ENCODE measurements at places on chromosomes 13 and 19. TPM values are rescaled to one million over a fixed set of nuclear protein-coding genes. Genes with fewer than 3 reads are reported as not detected.

DNA sequence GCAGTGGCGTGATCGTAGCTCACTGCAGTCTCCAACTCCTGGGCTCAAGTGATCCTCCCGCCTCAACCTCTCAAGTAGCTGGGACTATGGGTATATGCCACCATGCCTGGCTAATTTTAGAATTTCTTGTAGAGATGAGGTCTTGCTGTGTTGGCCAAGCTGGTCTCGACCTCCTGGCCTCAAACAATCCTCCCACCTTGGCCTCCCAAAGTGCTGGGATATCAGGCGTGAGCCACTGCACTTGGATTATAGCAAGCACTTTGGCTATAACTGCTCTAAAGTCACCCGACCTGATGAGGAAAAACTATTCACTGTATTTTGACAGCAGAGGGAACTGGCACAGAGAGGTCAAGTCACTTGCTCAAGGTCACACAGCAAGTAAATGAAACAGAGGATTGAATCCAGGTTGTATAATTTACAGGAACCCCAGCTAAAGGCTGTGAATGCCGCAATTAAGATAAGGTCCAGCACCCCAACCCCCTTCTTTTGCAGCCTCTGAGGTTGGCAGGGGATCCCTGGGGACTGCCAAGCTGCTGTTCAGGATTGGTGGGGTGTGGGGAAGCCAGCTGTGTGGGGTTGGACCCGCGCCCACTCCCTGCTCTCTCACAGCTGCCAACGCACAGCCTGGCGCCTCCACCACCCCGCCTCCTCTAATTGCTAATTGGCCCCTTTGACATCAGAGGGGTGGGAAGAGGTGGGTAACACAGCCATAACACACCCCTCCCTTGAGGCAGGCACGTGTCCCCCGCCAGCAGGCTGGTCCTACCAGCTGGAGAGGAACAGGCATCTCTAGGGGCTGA, 6.0 kb downstream of the TMIGD2 start:
- no peak overlapping the region for H3K4me3 ChIP-seq
- H3K4me1 ChIP-seq, result no peaks in the 10 kb centered on the region
- no peak overlapping the region for H3K27ac ChIP-seq
- H3K36me3 ChIP-seq, result no peaks in the 10 kb centered on the region

Gene IRS2
- 19.7 TPM for total RNA-seq

- no peaks in the 10 kb centered on the region for H3K36me3 ChIP-seq
- H3K27ac ChIP-seq, result no peak overlapping the region
- no peak overlapping the region for H3K4me3 ChIP-seq
- H3K27me3 ChIP-seq, result no peaks in the 10 kb centered on the region
Observed at GRCh38 chr13:29999492-30000369, 149.3 kb upstream of the UBL3 start.

DNA sequence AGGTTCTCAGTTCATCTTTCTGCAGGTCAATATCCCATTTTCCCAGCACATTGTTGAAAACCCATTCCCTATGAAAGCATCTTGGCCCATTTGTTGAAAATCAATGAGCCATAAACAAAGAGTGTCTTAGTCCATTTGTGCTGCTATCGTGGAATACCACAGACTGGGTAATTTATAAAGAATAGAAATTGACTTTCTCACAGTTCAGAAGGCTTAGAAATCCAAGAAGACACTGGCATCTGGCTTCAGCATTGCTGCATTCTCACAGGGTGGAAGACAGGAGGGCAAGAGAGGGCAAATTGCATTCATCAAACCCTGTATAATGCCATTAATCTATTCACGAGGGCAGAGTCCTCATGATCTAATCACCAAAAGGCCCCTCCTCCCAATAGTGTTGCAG, 34.1 kb downstream of the ZNF823 start:
- H3K27ac ChIP-seq, result no peak overlapping the region
- H3K4me3 ChIP-seq, result no peak overlapping the region
- DNase-seq, result no peak
- no peaks in the 10 kb centered on the region for H3K27me3 ChIP-seq
- no peaks in the 10 kb centered on the region for H3K36me3 ChIP-seq
- no peaks in the 10 kb centered on the region for H3K4me1 ChIP-seq

- no peak for DNase-seq
- no peak overlapping the region for H3K4me3 ChIP-seq
- H3K27ac ChIP-seq, result no peak overlapping the region
- H3K4me1 ChIP-seq, result no peaks in the 10 kb centered on the region
Observed at GRCh38 chr13:34250151-34250670, 432.3 kb downstream of the RFC3 start.

Gene YJEFN3
- 2.2 TPM for total RNA-seq

Gene SBK2
- total RNA-seq, result not detected

Gene NCR1
- not detected for total RNA-seq

GRCh38 chr19:43723588-43723987, 7.7 kb downstream of the IRGC start:
- H3K36me3 ChIP-seq, result no peaks in the 10 kb centered on the region
- DNase-seq, result no peak
- H3K4me3 ChIP-seq, result no peak overlapping the region
- no peak overlapping the region for H3K27ac ChIP-seq

Gene GPATCH1
- total RNA-seq, result 5.3 TPM

Gene ZNF554
- total RNA-seq, result 4.6 TPM

Gene PSG11
- not detected for total RNA-seq

DNA sequence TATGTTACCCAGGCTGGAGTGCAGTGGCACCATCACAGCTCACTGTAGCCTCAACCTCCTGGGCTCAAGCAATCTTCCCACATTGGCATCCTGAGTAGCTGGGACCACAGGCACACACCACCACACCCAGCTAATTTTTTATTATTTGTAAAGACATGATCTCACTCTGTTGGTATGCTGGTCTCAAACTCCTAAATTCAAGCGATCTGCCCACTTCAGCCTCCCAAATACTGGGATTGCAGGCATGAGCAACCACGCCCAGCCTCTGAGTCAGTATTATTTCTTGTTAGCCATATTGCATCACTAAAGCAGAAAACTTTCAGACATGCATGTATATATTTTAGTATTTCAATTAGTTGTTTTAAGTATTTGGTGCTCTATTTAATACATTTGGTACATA, 376.4 kb downstream of the GPC6 start:
- no peaks in the 10 kb centered on the region for H3K4me1 ChIP-seq
- H3K27me3 ChIP-seq, result no peaks in the 10 kb centered on the region
- no peak overlapping the region for H3K4me3 ChIP-seq
- DNase-seq, result no peak
- no peak overlapping the region for H3K27ac ChIP-seq

Gene NUP62
- total RNA-seq, result 25.7 TPM

DNA sequence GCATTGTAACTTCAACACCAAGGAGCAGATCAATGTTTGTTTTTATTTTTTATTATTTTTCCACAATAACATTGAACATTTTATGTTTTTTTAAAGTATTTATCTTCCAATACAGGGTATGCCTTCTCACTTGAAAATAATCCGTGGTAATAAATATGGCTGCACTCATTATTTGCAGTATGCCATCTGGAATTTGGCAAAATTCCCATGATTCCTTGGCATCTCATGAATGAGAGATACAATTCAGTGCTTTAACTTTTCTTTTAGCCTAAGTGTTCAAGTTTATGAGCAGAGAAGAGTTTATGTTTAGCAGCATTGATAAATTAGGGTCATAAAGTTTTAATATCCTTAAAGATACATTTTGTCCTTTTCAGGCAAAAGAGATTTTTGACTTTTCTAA, 1109.6 kb upstream of the ATXN8OS start:
- no peaks in the 10 kb centered on the region for H3K36me3 ChIP-seq
- no peaks in the 10 kb centered on the region for H3K4me1 ChIP-seq
- no peak overlapping the region for H3K4me3 ChIP-seq
- no peaks in the 10 kb centered on the region for H3K27me3 ChIP-seq
- no peak for DNase-seq

Gene ZNF296
- 1.2 TPM for total RNA-seq

DNA sequence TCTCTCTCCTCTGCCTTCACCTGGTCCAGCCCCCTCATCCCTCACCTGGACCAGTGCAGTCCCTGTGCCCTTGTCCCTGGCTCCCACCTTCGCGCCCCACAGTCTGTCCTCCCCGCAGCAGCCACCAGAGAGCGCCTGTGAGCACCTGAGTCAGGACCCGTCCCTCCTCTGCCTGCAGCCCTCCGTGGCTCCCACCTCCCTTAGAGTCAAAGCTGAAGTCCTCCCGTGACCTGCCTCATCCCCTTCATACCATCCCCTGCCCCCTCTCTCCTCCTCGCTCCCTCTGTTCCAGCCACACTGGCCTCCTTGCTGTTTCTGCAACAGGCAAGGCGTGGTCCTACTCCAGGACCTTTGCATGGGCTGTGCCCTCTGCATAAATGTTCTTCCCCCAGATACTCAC, 10.3 kb downstream of the CELF5 start:
- H3K4me3 ChIP-seq, result no peak overlapping the region
- DNase-seq, result no peak
- no peak overlapping the region for H3K27ac ChIP-seq
- H3K36me3 ChIP-seq, result no peaks in the 10 kb centered on the region
- H3K27me3 ChIP-seq, result peaks cover 15% of the 10 kb centered on the region

DNA sequence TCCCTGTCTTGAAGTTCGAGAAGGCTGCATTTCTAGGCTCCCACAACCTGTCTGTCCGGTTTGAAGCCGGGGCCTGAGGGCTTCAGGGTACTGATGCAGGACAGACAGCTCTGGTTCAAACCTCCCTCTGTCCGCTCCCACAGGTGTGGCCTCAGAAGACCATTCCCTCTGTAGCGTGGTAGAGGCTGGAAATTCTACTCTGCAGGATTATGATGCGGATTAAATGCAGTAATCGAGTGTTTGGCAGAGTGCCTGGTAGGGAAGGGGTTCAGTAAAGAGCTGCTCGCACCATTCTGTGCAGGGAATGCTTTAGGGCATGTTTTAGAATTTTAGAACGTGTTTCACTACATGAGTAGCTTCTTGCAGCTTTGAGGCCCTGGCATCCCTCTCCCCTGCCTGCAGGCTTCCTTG, 30.5 kb downstream of the PPP1R37 start:
- no peaks in the 10 kb centered on the region for H3K4me1 ChIP-seq
- DNase-seq, result no peak
- H3K4me3 ChIP-seq, result no peak overlapping the region
- no peaks in the 10 kb centered on the region for H3K36me3 ChIP-seq

Gene COX7A1
- 43.0 TPM for total RNA-seq

Gene WASF3
- total RNA-seq, result 12.4 TPM

- no peak overlapping the region for H3K27ac ChIP-seq
- no peak overlapping the region for H3K4me3 ChIP-seq
- H3K27me3 ChIP-seq, result no peaks in the 10 kb centered on the region
- no peak for DNase-seq
- H3K36me3 ChIP-seq, result peaks cover 70% of the 10 kb centered on the region
Observed at GRCh38 chr19:19050731-19051130, 13.1 kb upstream of the SLC25A42 start.

Gene CAMSAP3
- 0.27 TPM for total RNA-seq

- no peaks in the 10 kb centered on the region for H3K27me3 ChIP-seq
- no peak overlapping the region for H3K27ac ChIP-seq
- H3K4me1 ChIP-seq, result peaks cover 45% of the 10 kb centered on the region
- no peak overlapping the region for H3K4me3 ChIP-seq
- no peak for DNase-seq
Observed at GRCh38 chr13:113550453-113550852, 34.1 kb upstream of the TFDP1 start.

DNA sequence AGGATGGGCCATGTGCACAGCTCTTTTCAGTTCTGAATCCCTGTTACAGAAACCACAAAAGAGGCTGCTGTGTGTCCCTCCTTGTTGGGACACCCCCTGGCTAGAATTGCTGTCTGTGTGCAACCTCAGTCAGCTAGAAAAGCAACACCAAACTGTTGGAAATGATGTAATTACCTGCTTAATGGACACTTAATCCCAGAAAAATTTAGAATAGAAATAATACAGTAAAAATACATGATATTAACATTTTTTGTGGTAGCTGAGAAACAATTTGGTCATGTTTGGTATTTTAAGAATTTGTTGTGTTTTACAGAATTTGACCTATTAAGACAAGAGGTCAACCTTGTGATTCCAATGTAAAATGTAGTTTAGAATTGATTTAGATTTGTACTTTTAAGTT, 46.8 kb downstream of the FAM124A start:
- H3K4me3 ChIP-seq, result no peak overlapping the region
- no peaks in the 10 kb centered on the region for H3K36me3 ChIP-seq
- H3K27ac ChIP-seq, result no peak overlapping the region
- DNase-seq, result peak; percentile 33
- no peaks in the 10 kb centered on the region for H3K27me3 ChIP-seq

Gene MCEMP1
- total RNA-seq, result 0.41 TPM

DNA sequence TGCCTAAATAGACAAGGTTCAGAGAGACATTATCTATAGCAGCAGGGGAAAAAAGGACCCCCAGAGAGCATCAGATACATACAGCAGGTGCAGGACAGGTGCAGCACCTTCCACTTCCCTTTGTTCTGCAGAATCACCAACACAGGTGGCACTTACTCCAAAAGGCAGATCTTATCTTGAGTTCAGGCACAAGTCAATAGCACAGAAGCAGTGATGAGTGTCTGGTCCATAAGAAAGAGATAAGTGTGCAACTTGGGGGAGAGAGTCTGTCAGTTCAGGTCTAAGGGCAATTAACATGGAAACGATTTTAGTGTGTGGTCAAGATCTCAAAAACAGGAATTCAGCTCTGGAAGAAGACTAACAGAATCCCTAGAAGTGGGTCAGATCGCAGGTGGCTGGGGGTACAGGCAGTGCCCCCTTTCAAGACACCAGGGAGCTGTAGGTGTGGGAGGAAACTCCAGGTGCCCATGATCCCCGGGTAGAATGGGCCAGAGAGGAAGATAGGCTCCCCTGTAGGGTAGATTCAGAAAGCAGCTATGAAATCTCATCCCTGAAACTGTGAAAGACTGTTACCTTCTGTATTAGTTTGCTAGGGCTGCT, 40.6 kb downstream of the TNFSF11 start:
- no peaks in the 10 kb centered on the region for H3K27me3 ChIP-seq
- H3K4me1 ChIP-seq, result no peaks in the 10 kb centered on the region
- no peak for DNase-seq
- H3K4me3 ChIP-seq, result no peak overlapping the region

DNA sequence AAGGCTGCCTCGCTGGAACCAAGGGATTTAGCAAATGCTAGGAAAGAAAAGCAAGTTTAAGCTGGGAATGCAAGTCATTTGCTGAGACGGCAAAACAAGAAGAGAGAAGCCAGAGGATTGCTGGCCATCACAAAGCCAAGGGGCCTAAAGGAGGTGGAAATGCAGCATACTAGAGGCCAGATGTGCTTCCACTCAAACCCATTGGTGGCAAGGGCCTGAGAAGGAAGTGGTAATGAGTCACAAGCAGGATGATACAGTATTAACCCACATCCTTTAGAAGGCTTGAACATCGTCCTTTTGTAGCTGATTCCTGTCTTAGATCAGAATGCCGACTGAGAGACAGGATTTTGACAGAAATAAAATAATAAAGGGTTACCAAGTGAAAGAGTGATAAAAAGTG, 68.2 kb downstream of the ITGBL1 start:
- no peaks in the 10 kb centered on the region for H3K36me3 ChIP-seq
- no peak overlapping the region for H3K27ac ChIP-seq
- H3K4me3 ChIP-seq, result no peak overlapping the region
- no peaks in the 10 kb centered on the region for H3K4me1 ChIP-seq
- DNase-seq, result no peak
- H3K27me3 ChIP-seq, result no peaks in the 10 kb centered on the region

Data from sigmoid colon (tissue), 7 donors.